ENCODE measurements at places on chromosomes 2 and 18.

- DNase-seq: peak; percentile 63
These were observed at the start of gene NLRC4 for GRCh38 chr2:32264422-32265105. Gene NLRC4 (minus strand): TSS chr2:32264886. CDS start chr2:32256775, 8,111 bp downstream.

GRCh38 chr2:54549917-54550518 lies 93.9 kb downstream of the SPTBN1 start:
- no peak for DNase-seq

- no peak for DNase-seq
These were observed 17.7 kb downstream of the MBOAT2 start for GRCh38 chr2:8985561-8986326.

DNA sequence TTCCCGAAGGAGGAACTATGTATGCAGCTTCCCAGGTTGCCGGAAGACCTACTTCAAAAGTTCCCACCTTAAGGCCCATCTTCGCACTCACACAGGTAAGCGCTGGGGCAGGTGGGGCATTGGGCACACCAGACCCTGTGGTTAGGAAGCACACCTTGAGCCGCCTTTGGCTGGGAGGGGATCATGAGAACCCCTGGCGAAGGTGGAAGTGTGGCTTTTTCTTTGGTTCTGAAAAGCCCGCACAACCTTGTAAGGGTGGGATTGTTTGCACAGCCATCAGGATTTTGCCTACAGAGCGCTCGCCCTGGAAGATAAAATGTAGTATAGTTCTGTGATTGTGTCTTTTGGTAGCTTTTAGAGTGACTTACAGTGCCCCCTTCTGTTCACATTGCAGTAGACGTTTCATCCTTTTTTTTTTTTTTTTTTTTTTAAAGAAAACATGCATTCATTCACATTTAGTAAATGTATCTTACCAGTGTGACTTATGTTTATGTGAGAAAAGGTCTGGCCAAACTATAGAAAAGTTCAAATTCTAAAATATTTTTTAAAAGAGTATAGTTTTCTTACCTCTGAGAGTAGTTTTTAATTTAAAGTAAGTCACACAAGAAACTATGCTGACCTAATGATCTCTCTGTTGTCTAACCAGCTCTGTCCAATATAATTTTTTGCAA lies 5.3 kb downstream of the KLF11 start:
- peak; percentile 55 for DNase-seq

GRCh38 chr18:6476190-6476589 lies 61.5 kb upstream of the L3MBTL4 start:
- DNase-seq: no peak

DNA sequence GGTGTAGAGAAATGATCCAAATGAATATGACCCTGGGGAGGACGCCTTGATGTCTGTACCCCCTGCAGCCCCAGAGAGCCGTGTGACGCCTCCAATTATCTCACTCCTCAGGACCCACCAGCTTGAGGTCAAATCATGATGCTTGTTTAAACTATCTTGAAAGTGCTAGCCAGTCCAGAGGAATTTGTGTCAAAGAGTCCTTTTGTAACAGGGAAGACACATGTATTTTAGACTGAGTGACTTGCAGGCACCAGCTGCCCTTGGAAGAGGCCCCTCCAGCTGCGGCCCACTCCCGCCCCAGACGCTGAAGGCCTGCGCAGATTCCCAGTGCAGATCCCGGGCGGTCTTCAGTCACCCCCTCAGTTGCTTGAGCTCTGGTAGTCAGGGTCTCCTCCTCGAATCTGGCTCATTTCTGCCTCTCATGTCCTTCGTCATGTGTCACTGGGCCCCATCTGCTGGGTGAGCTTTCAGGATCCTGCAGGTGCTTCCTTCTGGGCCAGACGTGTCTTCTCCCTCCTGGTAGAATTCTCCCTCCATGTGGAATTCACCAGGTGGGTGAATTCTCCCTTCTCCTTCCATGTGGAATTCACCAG lies 77.4 kb downstream of the RNF144A start:
- no peak for DNase-seq

- no peak for DNase-seq
These were observed 1.2 kb downstream of the ANTXR1 start for GRCh38 chr2:69013840-69014821.

DNA sequence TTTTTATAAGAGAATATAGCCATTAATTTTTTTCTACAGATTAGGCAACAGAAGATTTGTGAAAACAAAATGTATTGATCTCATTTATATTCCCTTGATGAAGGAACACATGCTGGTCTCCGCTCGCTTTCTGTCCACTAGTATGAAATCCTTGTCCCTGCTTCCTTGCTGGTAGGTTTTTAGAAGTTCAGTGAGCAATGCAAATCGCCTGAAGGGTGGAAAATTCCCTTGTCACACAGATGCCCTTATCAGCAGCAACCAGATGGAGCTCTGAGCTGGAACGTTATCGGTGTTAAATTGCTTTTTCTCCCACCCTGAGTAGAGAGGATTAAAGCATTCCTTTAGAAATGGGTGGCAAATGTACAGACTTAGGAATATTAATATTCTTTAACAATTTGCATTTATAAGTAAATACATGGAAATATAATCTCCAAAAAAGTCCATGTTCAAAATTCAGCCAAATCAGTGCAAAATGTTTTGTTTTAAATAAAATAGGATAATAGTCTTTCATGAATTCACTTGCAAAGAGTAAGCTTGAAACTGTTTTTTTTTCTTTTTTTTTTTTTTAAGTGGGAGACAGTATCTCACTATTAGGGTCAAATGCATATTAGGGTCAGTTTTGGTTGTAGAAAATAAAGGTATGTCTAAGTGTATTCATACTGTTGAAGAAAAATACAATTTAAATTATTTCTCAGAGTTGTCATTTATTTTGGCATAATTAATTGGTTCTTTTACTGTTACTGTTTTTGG lies 164.0 kb upstream of the MYO3B start:
- DNase-seq: no peak

DNA sequence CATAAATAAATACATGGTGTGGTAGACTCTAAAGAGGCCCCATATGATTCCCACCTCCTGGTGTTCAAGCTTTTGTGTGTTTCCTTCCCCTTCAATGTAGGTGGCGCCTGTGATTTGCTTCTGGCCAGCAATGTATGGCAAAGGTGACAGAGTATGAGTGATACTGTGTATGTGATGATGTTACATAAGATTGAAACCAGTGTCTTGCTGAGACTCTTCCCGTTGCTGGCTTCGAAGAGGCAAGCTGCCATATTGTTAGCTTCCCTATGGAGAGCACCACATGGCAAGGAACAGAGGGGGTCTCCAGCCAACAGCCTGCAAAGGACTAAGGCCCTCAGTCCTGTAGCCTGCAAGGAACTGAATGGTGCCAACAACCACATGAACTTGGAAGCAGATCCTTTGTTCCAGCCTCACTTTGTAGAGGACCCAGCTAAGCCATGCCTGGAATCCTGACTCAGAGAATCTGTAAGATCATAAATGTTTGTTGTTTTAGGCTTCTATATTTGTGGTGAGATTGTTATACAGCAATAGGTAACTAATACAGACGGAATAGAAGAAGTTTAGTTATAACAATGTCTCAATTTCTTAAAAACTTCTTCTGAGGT lies 1.7 kb upstream of the SMAD4 start:
- DNase-seq: no peak

DNA sequence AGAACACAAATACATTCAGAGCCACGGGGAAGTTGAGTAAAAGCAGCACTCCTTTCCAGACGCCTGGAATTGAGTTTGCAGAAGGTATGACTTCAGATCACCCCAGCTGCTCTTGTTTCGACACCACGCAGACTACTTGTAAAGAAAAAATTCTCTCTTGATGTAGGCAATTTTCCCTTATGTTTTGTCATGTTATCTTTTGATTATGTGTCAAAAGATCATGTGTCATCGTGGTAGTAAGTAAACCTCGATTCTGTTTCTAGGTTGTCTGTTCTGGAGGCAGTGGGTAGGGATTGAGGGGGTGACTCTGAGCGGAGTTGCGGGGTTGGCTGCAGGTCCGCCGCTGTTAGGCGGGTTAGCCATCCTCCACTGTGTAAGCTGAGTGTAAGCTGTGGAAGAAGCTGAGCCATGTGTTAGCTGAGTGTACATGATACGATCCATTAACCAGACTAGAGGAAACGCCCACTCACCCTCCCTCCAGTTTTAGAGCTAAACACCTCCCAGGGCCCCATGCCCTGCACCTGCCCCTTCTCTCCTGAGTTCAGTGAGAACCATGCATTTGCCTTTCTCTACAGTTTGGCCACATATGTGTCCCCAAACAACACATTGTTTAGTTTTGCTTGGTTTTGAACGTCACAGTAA lies 181.8 kb downstream of the SNTG2 start:
- DNase-seq: no peak

DNA sequence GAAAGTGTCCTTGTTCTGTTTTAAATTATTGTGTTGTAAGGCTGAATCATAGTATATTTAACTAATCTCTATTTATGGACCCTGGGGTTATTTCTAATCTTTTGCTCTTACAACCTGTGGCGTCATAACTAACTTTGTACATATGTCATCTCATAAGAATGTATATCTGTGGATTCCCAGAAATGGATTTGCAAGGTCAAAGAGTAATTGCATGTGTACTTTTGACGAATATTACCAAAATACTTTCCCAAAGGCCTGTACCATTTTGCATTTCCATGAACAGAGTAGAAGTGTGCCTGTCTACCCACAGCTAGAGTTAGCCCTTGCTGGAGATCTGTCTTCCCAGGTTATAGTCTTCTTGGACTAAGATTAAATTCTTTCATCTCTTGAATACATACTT lies 42.8 kb downstream of the SEMA4F start:
- DNase-seq: no peak

DNA sequence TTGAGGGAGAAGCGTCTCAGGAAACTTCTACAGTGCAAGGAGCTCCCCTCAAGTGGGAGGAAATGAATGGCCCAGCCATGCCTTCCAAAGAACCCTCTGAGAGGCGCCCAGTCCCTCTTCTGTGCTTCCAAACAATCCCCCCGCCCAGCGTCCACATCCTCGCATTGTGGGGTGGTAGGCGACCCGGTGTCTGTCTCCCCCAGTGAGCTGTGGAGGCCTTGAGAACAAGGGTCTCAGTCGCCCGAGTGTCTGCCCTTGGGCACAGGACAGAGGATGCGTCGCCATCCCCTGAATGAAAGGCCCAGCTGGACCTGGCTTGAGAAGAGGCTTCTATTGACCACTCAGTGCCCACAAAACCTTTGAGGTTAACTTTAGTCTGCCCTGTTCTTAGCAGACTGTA lies 29.7 kb downstream of the INPP5D start:
- DNase-seq: no peak

Measured in germinal center (tissue), 1 donor.